Central memory CD4-positive, alpha-beta T cell (primary cell): ENCODE measurements at places on chromosomes 7 and 10.

DNA sequence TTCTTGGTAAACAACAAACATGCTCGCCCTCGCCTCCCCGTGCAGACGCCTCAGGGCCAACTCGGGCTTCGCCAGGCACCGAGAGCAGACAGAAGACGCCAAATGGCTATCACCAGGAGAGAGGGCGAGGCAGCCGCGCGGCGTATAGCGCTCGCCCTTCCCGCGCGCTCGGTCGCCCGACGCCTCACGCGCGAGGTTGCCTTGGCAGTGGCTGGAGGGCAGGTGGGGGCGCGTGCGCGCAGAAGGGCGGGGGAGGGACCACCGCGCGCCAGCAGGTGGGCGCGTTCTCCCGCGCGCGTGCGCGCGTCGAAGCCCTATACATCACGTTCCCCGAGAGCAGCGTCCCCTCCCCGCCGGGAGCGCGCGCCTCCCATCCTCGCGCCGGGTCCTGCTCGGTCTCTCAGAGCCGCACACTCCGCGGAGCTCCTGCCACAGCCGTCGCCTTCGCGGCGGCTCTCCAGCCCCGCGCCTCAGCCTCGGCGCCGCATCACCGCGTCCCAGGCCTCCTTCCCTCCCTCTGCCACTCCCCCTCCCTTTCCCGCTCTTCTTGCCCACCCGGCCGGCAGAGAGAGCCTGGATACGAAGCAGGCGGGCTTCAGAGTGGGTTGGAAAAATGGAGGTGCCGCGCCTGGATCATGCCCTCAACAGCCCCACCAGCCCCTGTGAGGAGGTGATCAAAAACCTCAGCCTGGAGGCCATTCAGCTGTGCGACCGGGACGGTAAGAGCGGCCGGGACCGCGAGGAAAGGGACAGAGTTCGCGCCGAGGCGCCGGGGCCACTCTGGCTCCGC is at the start of gene PHYHIPL:
TSS of gene PHYHIPL (plus strand) at position 403 of the 790 bp plus-strand sequence. CDS start at position 614, 211 bp downstream.
- no peak for DNase-seq

GRCh38 chr10:37125191-37125732 is at the start of gene ANKRD30A:
Gene ANKRD30A, plus strand, starts transcription at chr10:37125598. Its CDS starts 190 bp downstream, at chr10:37125788.
- no peak for DNase-seq

DNA sequence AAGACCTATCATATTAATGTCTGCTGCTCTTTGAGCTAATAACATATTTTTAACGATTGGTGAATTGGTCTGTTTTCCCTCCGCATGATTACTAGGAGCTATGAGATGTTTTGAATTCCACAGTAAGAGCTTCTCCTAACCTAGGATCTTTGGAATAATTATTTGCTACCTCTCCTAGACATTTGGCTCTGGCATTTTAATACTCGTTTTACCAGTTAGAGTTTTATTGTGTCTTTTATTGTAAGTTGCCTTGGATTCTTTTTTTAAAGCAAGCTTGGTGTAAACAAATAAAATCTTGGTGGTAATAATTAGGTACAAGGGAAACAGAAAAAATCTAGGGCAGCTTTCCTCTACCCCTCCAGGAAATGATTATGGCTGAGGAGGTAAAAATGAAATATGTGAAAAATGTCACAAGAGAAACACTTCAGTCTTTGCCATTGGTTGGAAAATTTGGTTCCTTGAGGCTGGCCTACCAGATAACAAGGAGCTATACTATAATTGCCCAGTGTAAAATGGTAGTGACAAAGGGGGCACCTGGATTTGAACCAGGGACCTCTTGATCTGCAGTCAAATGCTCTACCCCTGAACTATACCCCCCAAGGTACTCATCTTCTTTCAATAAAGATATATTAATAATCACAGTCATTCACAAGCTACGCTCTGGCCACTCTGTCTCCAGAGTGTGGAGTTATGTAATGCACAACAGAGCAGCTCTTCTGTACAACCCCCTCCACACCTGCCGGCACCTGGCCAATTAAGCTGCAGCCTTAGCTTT is 85.4 kb downstream of the ZNF777 start:
- DNase-seq, result no peak

- no peak for DNase-seq
Measured at GRCh38 chr7:116766881-116767280, 94.9 kb downstream of the MET start.

DNA sequence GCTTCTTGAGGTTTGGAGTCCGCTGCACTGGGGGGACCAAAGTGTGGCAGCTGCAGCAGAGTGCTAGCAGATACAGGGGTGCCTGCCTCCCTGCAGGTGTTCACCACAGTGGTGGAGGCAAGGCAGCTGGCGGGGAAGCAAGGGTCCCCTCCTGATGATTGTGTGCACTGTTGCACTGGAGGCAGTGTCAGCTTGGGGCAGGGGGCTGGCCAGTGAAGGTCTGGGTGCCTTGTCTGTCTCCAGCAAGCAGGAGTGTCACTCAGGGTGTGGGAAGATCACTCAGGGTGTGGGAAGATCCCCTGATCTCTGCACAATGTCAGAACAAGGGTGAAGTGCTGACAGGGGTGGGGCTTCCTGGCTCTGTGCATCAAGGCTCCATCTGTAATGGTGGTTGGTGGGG is 36.3 kb upstream of the PPP1R3A start:
- DNase-seq, result no peak

GRCh38 chr10:130121486-130122079 is 11.0 kb upstream of the C10orf143 start:
- no peak for DNase-seq

DNA sequence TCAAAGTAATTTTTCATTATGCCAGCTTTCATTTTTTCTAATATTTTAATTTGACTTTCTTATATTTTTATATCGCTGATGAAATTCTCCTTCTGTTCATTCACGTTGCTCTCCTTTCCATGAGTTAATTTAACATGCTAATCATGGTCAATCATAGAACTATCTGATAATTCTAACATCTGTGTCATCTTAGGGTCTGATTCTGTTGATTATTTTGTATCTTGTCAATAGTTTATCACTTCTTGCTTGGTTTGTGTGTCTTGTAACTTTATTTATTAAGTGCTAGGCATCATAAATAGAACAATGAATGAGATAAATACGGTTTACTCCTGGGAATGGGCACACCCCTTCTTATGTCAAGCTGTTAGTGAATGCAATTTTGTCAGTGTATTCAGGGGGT is 11.0 kb downstream of the TCERG1L start:
- no peak for DNase-seq

DNA sequence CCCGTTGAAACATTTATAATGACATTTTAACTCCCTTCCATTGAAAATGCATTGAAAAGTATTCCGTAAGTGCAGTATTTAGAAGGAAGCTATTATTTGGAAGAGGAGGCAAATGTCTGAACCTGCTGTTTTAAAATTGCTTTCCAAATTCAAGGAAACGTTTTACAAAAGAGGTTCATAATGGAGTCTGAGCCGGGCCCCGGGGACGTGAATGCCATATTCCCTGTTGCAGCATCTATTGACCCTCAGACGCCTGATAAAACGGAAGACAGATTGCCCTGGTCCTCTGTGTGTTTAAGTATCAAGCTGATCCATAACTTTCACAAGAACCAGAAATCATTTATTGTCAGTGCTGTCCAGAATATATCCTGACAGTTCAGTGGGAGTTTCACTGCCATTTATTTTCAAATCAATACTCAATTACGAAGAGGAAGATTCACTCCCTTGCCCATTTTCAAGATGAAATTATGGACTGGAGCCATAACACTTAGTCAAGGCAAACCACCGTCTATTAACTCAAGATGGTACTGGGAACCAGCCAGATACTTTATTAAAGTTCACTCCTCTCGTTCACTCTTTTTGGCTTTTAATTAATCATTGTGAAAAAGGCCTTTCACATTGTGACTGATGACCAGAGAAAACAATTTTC is 435.7 kb upstream of the PFKP start:
- no peak for DNase-seq

DNA sequence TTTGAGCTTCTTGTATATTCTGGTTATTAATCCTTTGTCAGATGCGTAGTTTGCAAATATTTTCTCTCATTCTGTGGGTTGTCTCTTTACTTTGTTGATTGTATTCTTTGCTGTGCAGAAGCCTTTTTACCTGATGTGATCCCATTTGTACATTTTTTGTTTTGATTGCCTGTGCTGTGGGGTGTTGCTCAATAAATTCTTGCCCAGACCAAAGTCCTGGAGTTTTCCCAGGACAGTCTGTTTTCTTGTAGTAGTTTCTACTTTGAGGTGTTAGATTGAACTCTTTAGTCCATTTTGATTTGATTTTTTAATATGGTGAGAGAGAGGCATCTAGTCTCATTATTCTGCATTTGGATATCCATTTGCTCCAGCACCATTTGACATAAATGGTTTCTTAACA is 588.7 kb upstream of the MBL2 start:
- no peak for DNase-seq

DNA sequence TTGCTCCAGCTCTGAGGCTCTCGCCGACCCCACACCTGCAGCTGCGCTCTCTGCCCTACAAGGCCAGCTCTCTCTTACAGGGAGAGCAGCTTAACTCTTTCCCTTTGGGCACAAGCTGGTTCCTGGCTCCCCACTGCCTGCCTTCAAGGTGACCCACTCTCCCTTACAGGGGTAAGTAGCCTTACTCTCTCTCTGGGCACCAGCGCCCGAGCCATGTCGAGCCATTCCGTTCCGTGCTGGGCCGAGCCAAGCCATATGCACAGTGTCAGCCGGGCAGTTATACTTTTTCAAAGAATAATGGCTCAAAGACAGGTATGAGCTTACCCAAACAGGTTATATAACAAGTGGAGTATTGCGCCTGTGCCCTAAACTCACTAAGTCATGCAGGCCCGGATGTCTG is 44.6 kb downstream of the VIM start:
- no peak for DNase-seq

- DNase-seq, result no peak
Measured at GRCh38 chr10:73251683-73252444, 580 bp downstream of the MRPS16 start.

DNA sequence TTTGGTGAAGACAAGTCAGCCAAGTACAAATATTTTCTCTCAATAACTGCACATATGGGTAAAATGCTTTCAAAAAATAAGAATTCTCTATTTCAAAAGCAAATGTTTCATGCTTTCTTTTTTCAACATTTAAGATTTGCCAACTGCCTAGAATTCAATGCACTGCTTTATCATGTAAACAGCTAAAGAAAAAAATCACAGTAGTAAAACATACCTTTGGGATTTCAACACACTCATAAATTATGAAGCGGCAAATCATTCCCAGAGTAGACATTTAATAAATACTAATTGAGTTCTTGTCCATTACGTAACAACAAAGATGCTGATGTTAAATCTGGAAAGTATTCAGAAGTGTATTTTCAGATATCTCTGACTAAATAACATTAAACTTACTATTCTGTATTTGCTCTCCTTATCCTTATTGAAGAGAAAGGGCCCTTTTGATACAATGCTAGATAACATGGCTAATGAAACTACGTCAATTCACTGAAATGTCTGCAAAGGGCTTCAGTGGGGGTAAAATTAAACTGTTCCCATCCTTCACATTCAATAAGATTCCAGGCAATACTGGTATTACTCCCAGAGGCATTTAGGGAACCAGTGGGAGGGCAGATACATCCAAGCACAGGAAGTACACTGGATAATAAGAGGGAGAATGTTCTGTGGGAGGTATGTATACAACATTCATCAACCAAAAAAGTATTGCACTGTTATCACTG is 13.9 kb downstream of the NAPEPLD start:
- no peak for DNase-seq
